A549 treated with RU486 at 1 μM for 4 hours (cell line): ENCODE measurements at places on chromosomes 12 and 14. TPM values are rescaled to one million over a fixed set of nuclear protein-coding genes. Genes with fewer than 3 reads are reported as not detected.

TEP1 gene
- 8.4 to 11.0 TPM (median 9.8 TPM) in 5 replicates for total RNA-seq

TUNAR gene
- not detected in 5 replicates for total RNA-seq

CBLN3 gene
- 1.0 to 1.6 TPM (median 1.3 TPM) in 5 replicates for total RNA-seq

ADAM20 gene
- not detected in 5 replicates for total RNA-seq

TRPV4 gene
- total RNA-seq = 0.08 to 0.17 TPM (median 0.10 TPM) in 5 replicates

SCNN1A gene
- 6.5 to 9.4 TPM (median 6.9 TPM) in 5 replicates for total RNA-seq

AREL1 gene
- total RNA-seq = 20.7 to 26.5 TPM (median 25.8 TPM) in 5 replicates

LALBA gene
- not detected in 5 replicates for total RNA-seq

FOS gene
- total RNA-seq = 7.3 to 10.0 TPM (median 8.4 TPM) in 5 replicates

ATL1 gene
- 4.0 to 6.0 TPM (median 4.2 TPM) in 5 replicates for total RNA-seq

AICDA gene
- 0.08 to 0.17 TPM (median 0.09 TPM) in 3 of 5 replicates, not detected in the others for total RNA-seq

RHOF gene
- total RNA-seq = 163 to 224 TPM (median 192 TPM) in 5 replicates

HSPB8 gene
- 13.0 to 20.4 TPM (median 16.5 TPM) in 5 replicates for total RNA-seq

BRAP gene
- total RNA-seq = 11.7 to 13.6 TPM (median 13.4 TPM) in 5 replicates
